ENCODE measurements at places on chromosomes 6 and 20.

DNA sequence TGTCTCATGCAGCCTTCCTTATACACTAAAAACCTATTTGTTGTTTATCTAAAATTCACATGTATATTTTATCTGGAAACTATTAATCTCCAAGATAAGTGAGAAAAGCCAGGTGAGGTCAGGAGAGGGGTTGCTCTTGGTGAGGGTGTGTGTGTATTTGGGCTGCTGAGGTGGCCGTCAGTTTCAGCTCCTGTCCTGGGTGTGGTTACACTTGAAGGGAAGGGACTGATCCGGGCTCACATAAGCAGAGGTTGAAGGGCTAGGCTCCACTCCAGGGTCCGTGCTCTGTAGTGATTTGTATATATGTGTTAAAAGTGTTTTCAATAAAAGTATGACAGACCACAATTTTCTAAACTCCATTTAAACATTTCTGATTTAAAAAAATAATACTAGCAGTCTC is 13.5 kb upstream of the SNAI1 start:
- DNase-seq = no peak

GRCh38 chr20:44810391-44811149 is at the start of gene RIMS4:
RIMS4 (minus strand) TSS chr20:44810546; CDS start chr20:44810271, 275 bp downstream.
- DNase-seq = no peak

- DNase-seq = no peak
Measured at GRCh38 chr6:154579485-154579884, 69.0 kb upstream of the CNKSR3 start.

GRCh38 chr20:61426352-61426751 is 174.3 kb downstream of the CDH4 start:
- DNase-seq = no peak

DNA sequence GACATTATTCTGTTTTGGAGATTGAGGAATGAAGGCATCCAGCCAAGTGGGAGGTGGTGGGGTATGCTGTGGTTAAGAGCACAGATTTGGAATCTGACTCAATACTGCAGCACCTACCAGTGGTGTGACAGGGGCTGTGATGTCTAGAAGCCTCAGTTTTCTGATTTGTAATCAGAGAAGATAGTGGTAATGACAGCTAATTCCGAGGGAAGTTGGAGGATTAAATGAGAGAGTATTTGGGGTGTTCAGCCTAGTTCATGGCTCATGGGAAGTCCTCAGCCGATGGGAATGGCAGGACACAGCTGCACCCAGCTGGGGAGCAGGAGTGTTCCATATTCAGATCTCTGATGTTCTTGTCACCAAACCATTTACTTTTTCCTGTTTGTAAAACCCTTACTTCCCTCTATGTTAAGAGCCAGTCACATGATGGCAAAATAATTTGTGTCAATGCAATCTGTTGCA is 9.3 kb downstream of the SLC9A8 start:
- no peak for DNase-seq

DNA sequence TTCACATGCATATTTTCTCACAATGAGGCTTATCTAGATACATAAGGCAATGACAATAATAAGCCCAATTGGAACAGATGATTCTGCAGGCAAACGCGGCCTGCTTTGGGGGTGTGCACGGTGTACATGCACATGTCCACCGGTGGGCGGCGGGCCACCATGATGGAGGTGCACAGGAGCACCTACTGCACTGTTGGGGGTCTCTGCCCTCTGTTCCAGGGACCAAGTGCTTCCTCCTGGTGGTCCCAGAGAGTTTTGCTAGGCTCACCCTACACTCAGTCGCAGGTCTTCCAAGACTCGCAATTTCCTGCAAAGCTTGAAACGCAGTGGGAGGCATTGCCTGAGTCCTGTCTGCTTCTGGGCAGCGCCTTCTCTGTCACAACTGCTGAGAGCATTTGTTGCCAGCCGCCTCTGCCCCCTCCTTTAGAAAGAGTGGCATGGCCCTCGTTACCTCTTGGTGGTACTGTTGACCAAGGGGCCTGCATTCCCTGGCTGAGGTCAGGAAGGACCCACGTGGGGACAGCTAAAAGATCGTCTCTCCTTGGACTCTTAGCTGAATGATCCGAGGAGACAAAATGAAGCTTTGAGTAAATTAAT is 135.3 kb downstream of the ERMARD start:
- DNase-seq = no peak

Measured in T-helper 9 cell (primary cell).